ENCODE measurements at places on chromosomes 7 and 10.

DNA sequence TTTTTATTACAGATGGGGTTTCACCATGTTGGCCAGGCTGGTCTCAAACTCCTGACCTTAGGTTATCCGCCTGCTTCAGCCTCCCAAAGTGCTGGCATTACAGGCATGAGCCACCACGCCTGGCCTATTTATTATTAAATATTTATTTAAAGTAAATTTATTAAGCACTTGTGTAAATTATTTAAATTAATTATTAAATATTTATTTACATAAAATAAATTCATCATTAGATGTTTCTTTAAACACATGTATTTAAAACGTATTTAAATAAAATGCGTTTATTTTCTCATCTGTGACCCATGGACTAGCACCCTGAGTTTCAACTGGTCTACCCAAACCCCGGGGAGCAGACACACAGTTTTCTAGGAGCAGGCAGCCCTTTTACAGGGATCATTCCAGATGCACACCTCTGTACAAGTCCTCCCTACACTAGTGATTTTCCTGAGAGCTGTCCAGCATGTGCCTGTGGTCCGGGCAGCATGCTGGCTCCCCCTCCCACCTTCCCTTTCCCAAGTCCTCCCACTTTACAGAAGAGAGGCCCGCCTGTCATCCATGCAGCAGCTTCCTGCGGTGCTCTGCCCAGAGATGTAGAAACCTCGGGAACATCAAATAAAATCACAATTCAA is 89.2 kb upstream of the ATP6V0A4 start:
- H3K36me3 ChIP-seq = no peaks in the 10 kb centered on the region
- DNase-seq = no peak
- H3K4me1 ChIP-seq = peaks cover 30% of the 10 kb centered on the region
- no peak overlapping the region for H3K4me3 ChIP-seq
- no peak overlapping the region for H3K27ac ChIP-seq
- no peaks in the 10 kb centered on the region for H3K27me3 ChIP-seq

DNA sequence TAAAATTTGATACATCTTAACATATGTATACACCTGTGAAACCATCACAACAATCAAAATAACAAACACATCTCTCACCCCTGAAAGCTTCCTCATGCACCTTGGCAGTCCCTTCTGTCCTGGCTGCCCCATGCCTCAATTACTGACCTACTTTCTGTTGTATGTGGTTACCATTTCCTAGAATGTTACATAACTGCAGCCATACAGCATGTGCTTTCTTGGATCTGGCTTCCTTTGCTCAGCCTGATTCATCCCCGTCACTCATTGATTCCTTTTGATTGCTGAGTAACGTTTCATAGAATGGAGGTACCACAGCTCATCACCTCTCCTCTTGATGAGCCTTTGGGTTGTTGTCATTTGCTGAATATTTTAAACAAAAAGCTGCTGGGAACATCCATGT is 165.3 kb downstream of the CELF2 start:
- no peaks in the 10 kb centered on the region for H3K36me3 ChIP-seq
- peaks cover 35% of the 10 kb centered on the region for H3K27me3 ChIP-seq
- no peak for DNase-seq
- no peaks in the 10 kb centered on the region for H3K4me1 ChIP-seq
- no peak overlapping the region for H3K27ac ChIP-seq

- no peak for DNase-seq
- H3K36me3 ChIP-seq = no peaks in the 10 kb centered on the region
- no peak overlapping the region for H3K27ac ChIP-seq
- H3K4me3 ChIP-seq = no peak overlapping the region
- H3K4me1 ChIP-seq = no peaks in the 10 kb centered on the region
- H3K27me3 ChIP-seq = peaks cover 27% of the 10 kb centered on the region
Measured at GRCh38 chr7:134419085-134419484, 39.8 kb downstream of the AKR1B1 start.

DNA sequence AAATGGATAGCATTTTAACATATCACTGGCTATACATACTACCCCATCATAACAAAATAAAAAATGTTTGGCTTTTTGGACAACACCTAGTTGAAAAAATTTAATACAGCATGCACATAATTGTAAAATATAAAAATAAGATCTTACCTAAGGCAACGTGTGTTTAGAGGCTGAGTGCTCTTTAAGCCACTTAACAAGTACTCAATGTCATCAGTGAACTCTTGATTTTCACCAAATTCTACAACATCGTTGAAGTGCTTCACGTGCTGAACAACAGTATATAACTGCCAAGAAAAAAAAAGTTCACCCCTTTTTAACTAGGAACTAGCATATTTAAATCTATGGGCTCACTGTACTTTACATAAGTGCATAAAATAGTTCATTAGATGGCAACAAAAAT is 49.5 kb downstream of the WAPL start:
- H3K36me3 ChIP-seq = peaks cover 28% of the 10 kb centered on the region
- H3K4me3 ChIP-seq = no peak overlapping the region
- DNase-seq = no peak
- H3K4me1 ChIP-seq = no peaks in the 10 kb centered on the region

DNA sequence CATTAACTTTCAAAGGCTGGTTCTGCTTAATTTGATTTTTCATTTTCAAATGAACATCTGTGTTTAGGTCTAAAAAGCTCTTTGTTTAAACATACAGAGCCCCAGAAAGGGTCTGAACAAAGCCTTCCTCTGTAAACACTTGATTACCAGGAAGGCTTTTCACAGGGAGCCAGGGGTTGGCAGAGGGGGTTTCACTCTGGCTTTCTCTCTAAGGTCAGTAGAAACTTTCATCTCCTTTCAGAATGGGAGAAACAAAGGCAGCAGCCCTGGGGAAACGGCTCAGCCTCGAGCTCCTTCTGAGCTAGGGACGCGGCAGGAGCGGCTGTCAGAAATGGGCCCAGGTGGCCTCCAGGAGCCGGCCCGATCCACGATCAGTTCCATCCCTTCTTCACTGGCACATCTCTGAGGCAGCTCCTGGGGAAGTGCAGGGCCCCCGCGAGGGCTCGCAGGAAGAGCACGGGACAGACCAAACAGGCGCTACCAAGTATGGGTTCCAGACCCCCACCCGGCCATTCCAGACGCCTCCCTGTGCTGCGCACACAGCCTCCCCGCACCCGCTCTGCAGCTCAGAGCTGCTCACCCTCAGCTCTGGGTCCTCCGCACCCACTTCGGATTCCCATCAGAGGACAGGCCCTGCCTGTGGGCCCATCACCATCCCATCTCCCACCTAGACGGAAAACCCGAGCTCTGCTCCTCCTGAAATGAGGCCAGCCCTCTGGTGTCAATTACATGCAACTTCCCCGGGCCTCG is 124.1 kb downstream of the MAD1L1 start:
- no peaks in the 10 kb centered on the region for H3K36me3 ChIP-seq
- peak; percentile 35 for DNase-seq
- H3K27me3 ChIP-seq = no peaks in the 10 kb centered on the region
- H3K4me3 ChIP-seq = no peak overlapping the region

GRCh38 chr10:74255888-74256357 is 104.9 kb downstream of the ADK start:
- DNase-seq = peak; percentile 96
- H3K4me1 ChIP-seq = peaks cover 38% of the 10 kb centered on the region
- no peaks in the 10 kb centered on the region for H3K36me3 ChIP-seq
- H3K27ac ChIP-seq = peak overlapping the region; percentile 27
- no peak overlapping the region for H3K4me3 ChIP-seq

GRCh38 chr10:6654571-6654970 is 74.5 kb upstream of the PRKCQ start:
- H3K4me3 ChIP-seq = no peak overlapping the region
- no peak for DNase-seq
- H3K27me3 ChIP-seq = peaks cover 99% of the 10 kb centered on the region
- no peaks in the 10 kb centered on the region for H3K4me1 ChIP-seq

DNA sequence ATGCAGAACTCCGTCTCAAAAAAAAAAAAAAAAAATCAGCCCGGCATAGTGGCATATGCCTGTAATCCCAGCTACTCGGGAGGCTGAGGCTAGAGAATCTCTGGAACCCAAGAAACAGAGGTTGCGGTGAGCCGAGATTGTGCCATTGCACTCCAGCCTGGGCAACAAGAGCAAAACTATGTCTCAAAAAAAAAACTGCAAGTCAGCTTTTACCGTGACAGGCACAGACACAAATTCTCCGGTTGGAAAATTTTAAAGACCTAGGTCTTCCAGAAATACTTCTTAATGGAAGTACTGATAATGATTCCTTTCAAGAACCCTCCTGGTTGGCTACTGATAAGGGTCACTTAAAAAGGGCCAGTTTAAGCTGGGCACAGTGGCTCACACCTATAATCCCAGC is 19.4 kb upstream of the ARPC1B start:
- no peaks in the 10 kb centered on the region for H3K4me1 ChIP-seq
- H3K4me3 ChIP-seq = no peak overlapping the region
- no peak for DNase-seq
- no peak overlapping the region for H3K27ac ChIP-seq

- H3K27me3 ChIP-seq = peaks cover 24% of the 10 kb centered on the region
- no peak overlapping the region for H3K27ac ChIP-seq
- no peaks in the 10 kb centered on the region for H3K36me3 ChIP-seq
- DNase-seq = no peak
- peaks cover 7% of the 10 kb centered on the region for H3K4me1 ChIP-seq
- no peak overlapping the region for H3K4me3 ChIP-seq
Measured at GRCh38 chr10:22478555-22479334, 133.4 kb downstream of the SPAG6 start.

DNA sequence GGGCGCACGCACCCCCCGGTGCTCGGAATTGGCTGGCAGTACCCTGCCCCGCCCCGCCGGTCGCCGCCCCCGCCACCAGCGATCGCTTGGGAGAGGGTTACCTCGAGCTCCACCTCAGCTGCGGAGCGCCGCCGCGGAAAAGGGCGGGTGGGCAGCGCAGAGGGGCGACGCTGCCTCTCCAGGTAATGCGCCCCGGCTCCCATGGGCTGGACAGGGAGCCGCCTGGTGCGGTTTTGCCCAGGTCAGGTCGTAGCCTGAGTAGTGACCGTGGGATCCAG is 1.3 kb downstream of the PFKFB3 start:
- DNase-seq = no peak
- no peaks in the 10 kb centered on the region for H3K27me3 ChIP-seq

DNA sequence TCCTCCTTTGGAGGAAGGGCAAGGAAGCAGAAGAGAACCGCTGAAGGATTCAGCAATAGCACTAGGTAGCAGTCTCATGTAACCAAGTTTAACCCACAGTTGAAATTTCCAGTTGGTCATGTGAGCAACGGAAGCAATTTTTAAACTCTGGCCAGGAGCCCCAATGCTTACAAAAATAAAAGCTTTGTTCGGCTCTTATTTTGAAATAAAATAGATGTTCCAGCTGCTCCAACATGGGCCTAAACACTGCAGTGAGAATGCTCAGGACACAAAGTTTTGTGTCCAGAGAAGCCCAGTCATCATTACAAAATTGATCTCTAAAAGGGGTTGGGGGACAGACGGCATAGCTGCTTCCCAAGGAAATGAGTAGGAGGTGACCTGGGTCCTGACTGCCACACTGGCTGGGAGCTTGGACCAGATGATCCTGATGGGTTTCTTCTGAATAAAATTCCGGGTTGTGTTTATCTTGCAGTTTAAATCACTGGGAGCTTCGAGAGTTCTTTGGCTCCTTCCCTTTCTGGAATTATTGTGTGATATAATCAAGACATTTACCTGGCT is 452 bp upstream of the TMEM140 start:
- no peak for DNase-seq
- no peaks in the 10 kb centered on the region for H3K4me1 ChIP-seq
- no peaks in the 10 kb centered on the region for H3K27me3 ChIP-seq
- no peak overlapping the region for H3K4me3 ChIP-seq

- peaks cover 43% of the 10 kb centered on the region for H3K4me1 ChIP-seq
- peak overlapping the region; percentile 69 for H3K4me3 ChIP-seq
- H3K27me3 ChIP-seq = no peaks in the 10 kb centered on the region
- DNase-seq = peak; percentile 75
Measured at GRCh38 chr10:110498087-110498981, 627 bp downstream of the DUSP5 start.

DNA sequence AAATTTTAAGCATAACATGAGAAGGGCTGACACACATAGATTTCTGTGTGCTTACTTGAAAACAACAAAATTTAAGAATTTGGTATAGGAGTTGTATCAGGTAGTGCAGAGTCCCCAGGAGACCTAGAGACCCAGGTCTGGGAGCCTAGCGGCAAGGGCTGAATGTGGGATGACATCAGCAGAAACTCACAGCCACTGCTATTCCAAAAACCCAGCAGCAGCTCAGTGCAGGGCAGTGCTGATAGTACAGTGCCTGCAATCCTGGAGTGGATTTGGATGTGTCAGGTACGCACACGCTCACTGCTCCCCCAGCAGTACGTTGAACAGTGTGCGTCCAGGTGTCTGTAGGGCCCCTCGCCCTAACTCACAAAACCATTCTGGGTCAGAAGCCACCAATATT is 87.1 kb downstream of the EGFR start:
- no peaks in the 10 kb centered on the region for H3K36me3 ChIP-seq
- H3K27me3 ChIP-seq = no peaks in the 10 kb centered on the region
- no peak overlapping the region for H3K4me3 ChIP-seq
- H3K27ac ChIP-seq = no peak overlapping the region
- DNase-seq = no peak

DNA sequence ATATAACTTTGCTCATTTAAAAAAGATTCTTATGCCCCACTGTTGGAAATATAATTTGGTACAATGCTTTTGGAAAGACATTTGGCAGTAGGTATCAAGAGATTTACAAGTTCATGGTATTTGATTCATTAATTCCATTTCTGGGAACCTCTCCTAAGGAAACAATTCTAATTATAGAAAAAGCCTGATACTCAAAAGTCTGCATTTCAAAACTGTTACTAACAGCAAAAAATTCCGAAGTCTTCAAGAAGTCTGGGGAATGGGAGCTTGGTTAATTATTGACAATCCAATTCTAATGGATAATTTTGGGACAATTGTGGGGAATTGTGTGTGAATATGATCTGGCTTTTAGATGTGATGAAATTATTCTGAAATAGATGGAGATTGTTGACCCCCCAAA is 59.6 kb downstream of the HDAC9 start:
- H3K27ac ChIP-seq = no peak overlapping the region
- no peaks in the 10 kb centered on the region for H3K36me3 ChIP-seq
- H3K4me3 ChIP-seq = no peak overlapping the region
- no peak for DNase-seq

DNA sequence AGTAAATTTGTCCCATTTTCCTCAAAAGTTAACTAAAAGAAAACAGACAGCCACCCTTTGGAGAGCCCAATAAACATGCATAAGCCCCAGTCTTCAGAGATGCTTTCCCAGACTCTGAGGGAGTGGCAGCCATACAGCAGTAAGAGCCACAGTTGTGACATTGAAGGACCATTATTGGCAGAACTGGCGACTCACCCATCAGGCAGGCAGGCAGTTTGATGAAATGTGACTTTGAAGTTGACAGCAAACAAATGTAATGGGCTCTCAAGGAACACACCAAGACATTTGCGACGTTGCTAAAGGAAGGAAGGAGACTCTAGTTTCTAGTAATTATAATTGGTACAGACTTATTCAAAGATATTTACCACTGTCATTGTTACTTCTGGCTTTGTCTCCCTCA is 287.5 kb upstream of the PHYHIPL start:
- H3K27me3 ChIP-seq = peaks cover 19% of the 10 kb centered on the region
- no peak overlapping the region for H3K27ac ChIP-seq
- no peak for DNase-seq
- no peaks in the 10 kb centered on the region for H3K36me3 ChIP-seq
- no peak overlapping the region for H3K4me3 ChIP-seq

Measured in A673 (cell line).